ENCODE measurements at places on chromosomes 11 and 22.

- no peak for DNase-seq
Measured at GRCh38 chr22:20972933-20973577, 6.0 kb downstream of the AIFM3 start.

- DNase-seq, result no peak
Measured at GRCh38 chr11:44923115-44923514, 27.6 kb downstream of the TP53I11 start.

DNA sequence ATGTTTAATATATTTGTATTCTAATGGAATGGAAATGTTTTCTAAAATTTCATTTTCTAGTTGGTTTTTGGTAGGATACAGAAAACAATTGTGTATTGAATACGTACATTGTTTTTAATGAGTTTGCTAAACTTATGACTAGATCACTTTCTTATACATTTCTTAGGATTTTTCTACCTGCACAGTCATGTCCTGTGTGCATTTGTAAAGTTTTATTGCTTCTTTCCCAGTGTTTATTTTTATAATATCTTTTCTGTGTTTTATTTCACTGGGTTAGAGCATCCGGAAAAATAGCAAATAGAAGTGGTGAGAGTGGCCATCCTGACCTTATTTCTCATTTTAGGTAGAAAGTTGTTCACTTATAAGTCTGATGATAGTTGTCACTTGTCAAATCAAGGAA, 103.6 kb downstream of the TMEM135 start:
- DNase-seq, result no peak

DNA sequence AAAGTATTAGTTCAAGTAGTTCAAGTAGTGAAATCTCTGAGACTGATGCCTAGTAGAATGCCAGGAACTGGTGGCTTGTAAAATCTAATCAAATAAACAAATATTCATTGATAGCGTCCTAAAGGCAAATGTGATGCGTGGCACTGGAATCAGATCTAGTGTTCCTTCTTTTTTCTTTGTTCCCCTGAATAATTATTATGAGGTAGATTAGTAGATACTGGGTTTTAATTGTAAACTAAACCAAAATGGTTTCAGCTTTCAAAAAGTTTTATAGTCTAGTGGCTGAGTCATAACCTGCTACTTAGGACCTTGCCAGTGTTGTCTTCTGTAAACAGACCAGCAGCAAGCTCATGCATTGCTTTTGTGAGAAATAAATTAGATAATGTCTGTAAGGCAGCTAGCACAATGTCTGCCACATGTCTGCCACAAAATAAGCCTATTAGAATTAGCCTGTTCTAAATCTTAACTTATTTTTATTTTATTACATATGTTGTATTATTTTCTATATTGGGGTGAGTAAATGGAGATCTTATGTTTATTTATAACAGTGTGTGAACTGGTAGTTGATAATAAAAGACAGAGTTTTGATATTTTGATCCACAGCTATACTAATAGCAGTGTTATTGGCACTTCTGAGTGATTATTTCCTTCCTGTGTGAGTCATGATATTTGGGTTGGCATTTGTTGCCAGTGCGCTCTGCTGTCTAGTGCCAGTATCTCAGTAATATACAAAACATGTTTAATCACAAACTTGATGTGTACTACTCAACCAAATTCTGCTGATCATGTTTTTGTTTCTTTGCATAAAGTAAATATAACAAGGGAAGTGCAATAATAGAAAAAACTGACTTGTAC, 135.7 kb downstream of the TMEM135 start:
- DNase-seq, result no peak

DNA sequence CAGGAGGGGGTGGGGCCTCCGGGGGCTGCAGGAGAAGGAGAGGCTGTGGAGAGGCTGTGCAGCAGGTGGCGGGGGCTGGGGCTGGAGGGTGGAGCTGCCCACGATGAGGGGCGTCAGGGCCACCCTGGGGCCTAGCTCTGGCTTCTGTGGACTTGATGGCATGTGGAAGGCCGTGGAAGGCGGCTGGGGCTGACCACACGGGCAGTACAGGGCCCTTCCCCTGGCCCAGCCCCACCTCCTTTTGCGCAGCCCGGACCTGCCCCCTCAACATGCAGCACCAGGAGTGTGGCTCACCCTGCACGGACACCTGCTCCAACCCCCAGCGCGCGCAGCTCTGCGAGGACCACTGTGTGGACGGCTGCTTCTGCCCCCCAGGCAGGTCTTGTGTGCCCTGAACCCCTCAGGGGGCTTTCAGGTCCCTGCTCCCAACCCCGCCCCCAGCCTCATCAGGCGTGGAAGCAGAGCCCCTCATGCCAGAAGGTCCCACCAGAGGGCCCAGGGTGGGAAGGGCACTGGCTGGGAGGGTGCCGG, 6.1 kb downstream of the MUC5B start:
- no peak for DNase-seq

- no peak for DNase-seq
Measured at GRCh38 chr22:20573176-20573832, 65.9 kb downstream of the MED15 start.

- DNase-seq, result no peak
Measured at GRCh38 chr11:125102510-125102909, 8.9 kb downstream of the TMEM218 start.

- DNase-seq, result no peak
Measured at GRCh38 chr11:7495882-7496551, 10.7 kb downstream of the OLFML1 start.

GRCh38 chr11:86577644-86578636, 94.5 kb downstream of the ME3 start:
- no peak for DNase-seq

- DNase-seq, result no peak
Measured at GRCh38 chr11:81915045-81915444, 818.6 kb downstream of the FAM181B start.

DNA sequence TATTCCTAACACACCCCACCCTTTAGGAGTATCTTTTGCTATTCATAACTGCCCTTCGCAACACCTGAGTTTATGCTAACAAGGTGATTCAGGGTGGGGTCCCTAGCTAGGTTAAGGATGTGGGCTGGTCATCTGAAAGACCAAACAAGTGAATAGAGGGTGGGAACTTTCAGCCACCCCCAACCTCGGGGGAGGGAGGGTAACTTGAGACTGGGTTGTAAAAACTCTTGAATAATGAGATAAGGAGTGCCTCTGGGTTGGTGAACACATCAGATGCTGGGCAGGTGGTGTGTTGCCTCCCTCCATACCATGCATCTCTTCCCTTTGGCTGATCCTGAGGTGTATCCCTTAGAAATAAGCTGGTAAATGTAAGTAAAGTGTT, 111.5 kb downstream of the SWAP70 start:
- DNase-seq, result no peak

GRCh38 chr11:121886996-121887395, 229.0 kb downstream of the BLID start:
- DNase-seq, result no peak

DNA sequence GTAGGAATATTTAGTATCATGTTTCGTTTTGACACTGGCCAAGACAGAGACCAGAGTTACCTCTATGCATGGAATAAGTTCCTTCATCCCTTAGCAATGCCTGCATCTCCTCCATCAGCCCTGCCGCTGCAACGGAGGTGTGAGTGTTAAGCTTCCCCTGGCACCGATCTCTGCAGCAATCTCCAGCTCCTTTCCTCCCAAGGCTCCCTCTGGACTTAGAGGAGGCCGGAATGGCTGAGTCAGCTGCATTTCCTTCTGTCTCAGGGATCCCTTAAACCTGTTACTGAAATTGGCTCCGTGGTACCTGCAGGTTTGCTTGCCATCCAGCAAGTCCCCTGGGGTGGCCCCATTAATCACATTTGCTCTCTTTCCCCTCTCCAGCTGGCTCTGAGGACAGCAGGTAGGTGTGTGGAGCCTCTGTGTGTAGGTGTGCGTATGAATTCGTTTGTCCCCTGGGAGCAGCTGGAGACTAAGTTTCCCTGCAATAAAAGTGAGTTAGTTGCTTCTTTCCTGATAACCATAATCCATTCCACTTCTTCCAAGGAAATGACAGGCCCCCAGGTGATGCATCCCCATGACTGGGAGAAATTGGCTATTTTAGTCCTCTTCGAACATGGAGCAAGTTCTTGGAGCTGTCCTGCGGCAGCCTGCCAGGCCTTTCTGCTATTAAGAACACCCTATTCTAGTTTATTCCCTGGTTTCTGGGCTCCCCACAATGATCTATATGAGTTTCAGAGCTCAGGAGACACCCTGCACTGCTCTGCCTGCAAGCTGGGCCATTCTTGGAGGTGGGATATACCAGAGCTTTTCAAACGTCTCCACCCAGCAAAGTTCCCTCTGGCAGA, 457.2 kb upstream of the CADM1 start:
- no peak for DNase-seq

- peak; percentile 32 for DNase-seq
Measured at GRCh38 chr22:28883917-28884746, 760 bp downstream of the ZNRF3 start.

- DNase-seq, result no peak
Measured at GRCh38 chr22:50035131-50035881, 22.7 kb upstream of the IL17REL start.

DNA sequence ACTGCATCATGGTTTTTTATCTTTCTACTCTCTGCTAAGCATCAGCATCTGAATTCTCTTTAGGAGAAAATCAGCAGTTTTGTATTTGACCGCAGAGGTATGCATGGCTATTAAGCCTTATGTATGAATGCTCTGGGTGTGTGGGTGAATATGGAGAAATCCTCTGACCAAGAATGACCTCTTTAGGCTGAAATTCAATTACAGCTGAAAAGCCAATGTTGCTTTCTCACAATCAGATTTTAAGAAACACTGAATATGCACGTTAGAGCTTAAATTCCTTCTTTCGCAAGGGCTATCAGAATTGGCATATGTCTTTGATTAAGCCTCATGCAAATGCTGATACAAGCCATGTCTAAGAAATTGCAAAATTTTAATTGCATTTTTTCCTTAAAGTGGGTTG, 43.2 kb downstream of the ARHGAP42 start:
- no peak for DNase-seq

DNA sequence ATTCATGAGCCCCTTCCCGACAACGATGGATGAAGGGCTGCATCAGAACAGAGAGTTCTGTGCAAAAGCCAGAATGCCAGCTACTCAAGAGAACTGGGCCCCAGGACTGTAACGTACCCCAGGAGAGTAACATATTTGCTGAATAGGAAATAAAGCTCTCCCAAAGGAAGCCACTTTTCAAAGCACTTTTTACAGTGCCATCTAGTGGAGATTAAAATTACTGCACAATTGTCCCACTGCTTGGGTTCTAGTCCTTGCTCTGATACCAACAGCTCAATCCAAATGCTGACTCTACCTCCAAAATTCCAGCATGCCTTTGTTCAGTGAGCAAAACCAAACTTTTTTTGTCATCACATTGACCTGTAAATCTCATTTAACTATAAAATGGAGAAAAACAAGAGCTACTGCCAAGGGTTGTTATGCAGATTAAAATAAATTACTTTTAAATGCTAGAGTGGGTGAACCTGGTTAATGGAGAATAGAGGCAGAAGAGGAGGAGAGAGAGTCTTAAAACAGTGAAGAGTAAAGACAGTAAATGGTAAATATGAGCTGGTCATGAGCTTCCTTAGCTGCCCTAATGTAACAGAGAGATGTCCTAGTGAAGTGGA, 87.6 kb upstream of the FSHB start:
- peak; percentile 5 for DNase-seq

- DNase-seq, result peak; percentile 21
Measured at GRCh38 chr22:36332623-36333332, 55.0 kb downstream of the MYH9 start.

DNA sequence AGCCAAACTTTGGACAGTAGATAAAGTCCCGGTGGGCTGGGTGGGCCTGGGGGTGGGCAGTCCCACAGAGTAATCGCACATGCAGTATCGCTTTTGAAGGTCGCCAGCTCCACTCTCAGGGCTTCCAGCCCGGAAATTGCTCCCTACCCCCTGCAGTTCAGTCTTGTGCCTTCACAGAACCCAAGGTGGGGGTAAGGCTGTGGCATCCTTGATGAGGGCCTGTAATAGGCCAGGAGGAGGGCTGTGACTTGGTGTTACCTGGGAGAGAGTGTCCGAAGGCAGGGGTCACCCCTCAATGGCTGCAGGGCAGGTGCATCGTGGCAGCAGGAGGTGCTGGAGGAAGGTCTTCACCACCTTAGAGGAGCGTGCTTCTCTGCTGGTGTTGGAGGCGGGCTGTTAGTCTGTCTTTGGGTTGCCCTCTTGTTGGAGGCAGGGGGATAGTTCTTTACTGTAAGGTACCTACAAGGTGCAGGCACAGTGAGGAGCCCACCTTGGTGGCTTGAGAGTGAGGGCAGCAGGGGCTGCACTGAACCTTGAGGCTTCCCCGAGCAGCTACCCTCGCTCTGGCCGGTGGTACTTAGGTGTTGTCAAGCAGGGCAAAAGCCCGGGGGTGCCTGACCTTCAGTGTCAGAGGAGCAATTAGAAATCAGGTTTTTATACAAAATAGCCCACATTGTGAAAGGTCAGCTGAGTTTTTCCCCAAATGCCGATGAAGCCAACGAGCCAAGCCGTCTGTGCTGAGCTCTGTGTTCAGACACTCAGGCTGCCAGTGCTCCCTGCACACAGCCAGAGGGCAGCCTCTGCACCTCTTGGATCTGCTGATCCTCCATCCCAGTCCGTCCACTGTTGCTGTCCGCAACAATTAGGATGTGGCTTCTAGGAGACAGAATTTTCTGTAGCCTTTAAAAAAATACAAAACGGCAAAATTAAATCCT, 21.9 kb downstream of the SAMM50 start:
- no peak for DNase-seq

DNA sequence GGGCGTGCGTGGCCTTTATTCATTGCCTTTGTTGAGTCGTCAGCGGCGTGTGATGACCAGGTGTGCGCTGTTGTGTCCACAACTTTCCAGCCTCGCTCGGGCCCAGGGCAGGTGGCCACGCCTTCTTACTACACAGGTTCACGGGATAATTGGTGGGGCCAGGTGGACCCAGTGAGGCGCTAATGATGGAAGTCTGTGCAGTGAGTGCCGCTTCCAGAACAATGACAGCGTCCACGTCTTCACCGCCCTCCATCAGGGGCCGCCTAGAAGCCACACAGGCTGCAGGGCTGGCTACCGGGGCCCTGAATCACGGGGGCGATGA, 1197.3 kb downstream of the BRD1 start:
- DNase-seq, result no peak

DNA sequence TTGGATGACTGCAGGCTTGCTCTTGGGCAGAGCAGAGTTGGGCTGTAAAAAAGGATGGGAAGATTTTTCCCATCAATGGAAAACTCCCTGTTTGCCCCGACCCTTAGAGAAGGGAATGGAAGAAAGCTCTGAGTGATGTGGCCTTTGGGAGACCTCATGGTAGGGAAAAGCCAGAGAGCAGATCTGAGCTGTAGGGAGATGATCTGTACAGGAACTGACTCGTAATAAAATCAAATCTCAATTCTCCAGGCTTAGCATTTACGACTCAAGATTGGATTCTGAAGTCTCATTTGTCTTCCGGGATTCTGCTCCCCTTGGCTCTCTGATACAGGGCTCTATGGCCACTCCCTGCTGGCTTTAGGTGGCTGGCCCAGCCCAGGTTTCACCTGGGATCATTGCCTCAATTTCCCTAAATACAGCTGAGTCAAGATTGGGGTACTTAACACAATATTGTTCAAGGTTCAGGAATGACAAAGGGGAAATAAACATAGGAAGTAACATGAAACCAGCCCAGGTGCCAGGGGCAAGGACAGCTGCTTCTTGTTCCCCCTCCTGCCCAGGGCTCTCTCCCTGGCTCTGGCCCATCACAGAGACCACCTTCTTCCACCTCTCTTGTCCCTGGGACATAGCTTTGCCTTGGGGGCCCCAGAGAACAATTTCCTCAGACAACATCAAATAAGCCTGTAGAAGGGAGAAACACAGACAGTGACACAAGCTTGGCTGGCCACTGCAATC, 38.4 kb upstream of the THY1 start:
- DNase-seq, result no peak
